Heart right ventricle (tissue), 16 donors: ENCODE measurements at places on chromosomes 3 and 15. TPM values are rescaled to one million over a fixed set of nuclear protein-coding genes. Genes with fewer than 3 reads are reported as not detected.

DNA sequence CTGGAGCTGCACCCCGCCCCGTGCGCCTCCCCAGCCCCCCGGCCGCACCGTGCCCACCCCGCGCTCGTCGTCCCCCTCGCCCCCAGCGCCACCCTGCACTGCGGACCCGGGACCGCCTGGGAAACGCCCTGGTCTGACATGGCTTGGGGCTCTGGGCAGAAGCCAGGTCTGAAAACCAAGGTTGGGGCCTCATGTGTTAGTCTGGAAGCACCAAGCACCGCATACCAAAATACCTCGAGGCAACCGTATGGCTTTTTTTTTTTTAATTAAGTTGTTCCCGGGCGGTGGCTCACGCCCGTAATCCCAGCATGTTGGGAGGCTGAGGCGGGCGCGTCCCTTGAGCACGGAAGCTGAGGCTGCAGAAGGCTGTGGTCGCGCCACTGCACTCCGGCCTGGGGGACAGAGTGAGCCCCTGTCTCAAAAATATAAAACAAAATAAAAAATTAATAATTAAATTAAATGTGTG, 91.5 kb upstream of the CHD2 start:
- DNase-seq: peak; percentile 62

DNA sequence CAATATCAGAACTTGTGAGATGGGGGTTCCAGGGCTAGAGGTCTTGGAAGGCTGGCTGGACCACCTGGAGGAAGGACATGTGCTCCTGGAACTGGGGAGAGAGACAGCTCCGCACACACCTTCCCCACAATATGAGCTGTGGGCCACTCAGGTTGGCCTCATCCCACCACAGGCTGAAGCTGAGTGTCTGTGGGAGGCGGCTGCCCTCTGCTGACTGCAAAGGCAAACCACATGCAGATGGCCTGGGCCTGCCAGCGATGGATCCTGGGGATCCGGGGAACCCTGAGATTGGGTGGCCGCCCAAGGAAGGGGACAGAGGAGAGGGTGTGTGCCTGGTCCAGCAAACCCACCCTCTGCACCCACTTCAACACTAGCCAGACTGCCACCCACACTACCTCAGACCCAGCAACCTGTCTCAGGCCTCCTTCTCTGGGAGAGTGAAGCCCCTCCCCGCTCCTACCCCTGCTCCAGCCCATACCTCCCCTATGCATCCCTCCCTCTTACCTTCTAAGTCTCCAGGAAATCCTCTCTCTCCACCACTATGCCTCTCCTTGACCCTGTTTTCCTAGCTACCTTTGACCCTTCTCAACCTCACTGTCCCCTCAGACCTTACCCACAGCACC, 44.8 kb downstream of the CYP11A1 start:
- peak; percentile 62 for DNase-seq

GRCh38 chr3:157530637-157531300, 27.6 kb upstream of the VEPH1 start:
- no peak for DNase-seq

GRCh38 chr15:73930371-73930770, 4.1 kb downstream of the LOXL1 start:
- DNase-seq: peak; percentile 53

DNA sequence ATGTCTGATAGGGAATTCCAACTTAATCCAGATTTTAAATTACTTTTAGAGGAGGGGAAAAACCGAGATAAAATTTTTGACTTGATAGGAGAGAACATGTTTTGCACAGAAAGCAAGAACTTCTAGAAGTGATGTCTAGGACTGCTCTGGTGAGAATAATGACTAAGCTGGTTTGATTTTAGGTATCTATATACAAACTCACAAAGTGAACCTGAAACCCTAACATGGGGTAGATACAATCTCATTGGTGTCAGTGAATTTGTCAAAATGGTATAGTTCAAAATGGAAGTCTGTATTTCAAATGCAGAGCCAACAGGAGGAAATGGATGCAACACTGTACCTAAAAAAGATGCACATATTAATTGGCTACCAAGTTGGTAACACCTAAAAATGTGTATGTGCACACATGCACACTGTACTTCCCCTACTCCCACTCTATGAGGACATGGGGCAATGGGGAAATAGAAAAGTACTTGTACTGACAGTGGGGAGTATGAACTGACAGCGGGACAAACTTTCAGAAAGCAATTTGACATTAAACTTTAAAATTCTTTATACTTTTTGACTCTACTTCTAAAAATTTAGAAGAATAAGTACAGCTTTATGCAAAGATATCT, 53.0 kb downstream of the NR1I2 start:
- no peak for DNase-seq

- no peak for DNase-seq
These were observed 47.9 kb upstream of the DCLK3 start for GRCh38 chr3:36812240-36812639.

The A4GNT gene
- total RNA-seq: not detected
